ENCODE measurements at places on chromosomes 11 and 22. TPM values are rescaled to one million over a fixed set of nuclear protein-coding genes. Genes with fewer than 3 reads are reported as not detected.
A peak's percentile ranks its signal among the peaks of the same experiment; 100 is the strongest.

The CARNS1 gene
- 4.3 TPM for total RNA-seq

The MRGPRE gene
- total RNA-seq, result not detected

- DNase-seq, result no peak
Measured at GRCh38 chr11:114008331-114008730, 33.4 kb downstream of the HTR3A start.

- DNase-seq, result no peak
Measured at GRCh38 chr11:123674297-123674696, 19.9 kb upstream of the SCN3B start.

GRCh38 chr11:118939953-118940598 lies 14.3 kb upstream of the BCL9L start:
- peak; percentile 53 for DNase-seq

DNA sequence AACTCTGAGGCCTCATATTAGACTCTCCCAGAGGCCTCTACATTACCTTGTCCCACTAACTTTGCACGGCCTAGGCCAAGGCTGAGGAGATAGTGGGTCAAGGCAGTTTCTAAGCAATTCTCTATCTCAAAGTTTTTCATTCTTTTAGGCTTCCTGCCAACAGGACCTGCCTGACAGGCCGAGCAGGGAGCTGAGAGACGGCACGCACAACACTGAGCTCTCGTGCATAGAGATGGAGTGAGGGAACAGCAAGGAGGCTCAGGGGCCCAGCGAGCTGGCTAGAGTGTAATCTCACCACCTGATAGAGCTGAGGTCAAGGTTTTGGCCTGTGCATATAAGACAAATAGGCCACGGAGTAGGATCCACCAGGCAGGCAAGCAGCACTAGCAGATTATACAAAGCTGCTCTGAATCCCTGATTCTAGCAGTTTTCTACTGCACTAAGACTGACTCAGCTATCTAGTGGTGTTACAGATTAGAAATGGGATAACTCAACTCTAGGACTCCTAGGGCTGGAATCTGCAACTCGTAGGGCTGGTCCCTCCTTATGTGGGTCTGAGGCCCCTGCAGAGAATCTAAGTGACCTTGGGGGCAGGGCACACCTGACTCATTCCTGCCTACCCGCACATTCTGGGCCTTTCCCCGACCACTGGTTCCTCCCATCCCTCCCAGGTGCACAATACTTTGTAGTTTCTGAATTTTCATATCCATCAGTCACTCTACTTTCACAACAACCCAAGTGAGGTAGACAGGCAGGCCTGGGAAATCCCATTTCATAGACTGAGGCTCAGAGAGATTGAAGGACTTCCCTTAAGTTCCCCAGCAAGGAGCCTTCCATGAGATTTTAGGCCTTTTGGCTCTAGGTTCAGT lies 1.7 kb downstream of the CYB5R2 start:
- DNase-seq, result no peak

GRCh38 chr11:129190087-129190486 lies 2.0 kb downstream of the ARHGAP32 start:
- DNase-seq, result no peak

DNA sequence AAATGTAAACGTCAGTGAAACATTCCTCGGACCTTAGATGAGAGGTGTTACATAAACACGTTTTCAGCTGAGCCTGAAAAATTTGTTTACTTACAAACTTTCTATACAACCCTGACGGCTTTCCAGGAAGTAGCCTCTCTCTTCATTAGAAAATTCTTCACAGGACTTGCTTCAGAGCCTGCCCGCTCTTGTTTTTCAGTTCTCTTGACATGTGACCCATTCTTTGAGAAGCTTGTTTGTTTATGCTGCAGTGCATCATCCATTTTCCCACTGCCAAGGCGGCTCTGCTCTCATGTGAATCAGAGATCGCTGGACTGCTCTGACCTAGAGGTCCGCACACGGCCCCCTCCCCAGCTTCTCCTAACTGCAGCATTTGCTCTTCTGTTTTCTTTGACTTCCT lies 47.9 kb upstream of the ARHGAP42 start:
- DNase-seq, result no peak

GRCh38 chr11:121449123-121449522 lies 3.0 kb upstream of the SORL1 start:
- peak; percentile 80 for DNase-seq

DNA sequence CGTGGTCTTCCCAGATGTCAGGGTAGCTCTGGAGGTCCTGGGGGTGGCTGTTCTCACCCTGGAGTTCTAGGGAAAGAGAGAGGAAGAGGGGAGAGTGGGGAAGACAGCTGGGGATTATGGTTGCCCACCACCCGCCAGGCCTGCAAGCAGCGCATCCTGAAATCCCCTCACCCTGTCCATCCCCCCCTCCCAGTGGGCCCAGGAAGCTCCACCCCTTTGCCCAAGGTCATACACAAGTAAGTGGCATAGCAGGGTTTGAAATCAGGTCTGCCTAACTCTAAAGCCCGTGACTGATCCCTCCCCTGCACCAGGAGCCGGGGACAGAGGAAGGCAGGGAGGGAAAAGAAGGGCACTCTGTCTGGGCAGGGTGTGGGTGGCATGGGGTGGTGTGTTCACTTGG lies 105.3 kb downstream of the NECTIN1 start:
- no peak for DNase-seq

The MYEOV gene
- 0.20 TPM for total RNA-seq

DNA sequence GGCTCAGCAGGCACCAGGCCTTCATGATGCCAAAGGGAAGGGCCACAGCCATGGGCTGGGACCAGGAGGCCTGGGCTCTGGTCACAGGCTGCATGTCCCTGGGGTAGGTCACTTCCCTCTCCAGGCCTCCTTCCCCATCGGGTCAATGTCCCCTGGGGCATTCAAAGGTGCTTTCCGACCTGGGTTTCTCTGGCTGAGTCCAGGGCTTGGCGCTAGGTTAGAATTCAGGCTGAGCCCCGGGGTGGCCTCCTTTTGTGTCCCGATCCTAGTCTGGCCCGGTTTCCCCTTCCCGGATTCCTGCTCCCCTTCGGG lies 12.2 kb downstream of the MAFF start:
- no peak for DNase-seq

- no peak for DNase-seq
Measured at GRCh38 chr22:48838846-48839730, 988.6 kb downstream of the BRD1 start.

The RIBC2 gene
- total RNA-seq, result 0.59 TPM

GRCh38 chr11:48043111-48043990 lies 63.0 kb downstream of the PTPRJ start:
- no peak for DNase-seq

DNA sequence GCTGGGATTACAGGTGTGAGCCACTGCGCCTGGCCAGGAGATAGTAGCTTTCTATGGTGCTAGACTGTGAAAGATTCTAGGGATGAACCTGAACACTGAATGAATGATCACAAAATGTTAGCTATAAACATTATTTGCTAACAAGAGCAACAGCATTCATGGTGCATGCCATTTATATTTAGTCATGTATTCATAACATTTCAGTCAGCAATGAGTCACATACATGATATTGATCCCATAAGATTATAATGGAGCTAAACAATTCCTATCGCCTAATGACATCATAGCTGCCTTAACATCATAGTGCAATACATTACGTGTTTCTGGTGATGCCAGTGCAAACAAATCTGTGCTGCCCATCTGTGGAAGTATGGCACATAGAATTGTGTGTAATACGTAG lies 164.1 kb downstream of the ARHGAP42 start:
- no peak for DNase-seq

- no peak for DNase-seq
Measured at GRCh38 chr22:48945621-48946458, 881.8 kb downstream of the BRD1 start.

The ART5 gene
- not detected for total RNA-seq

DNA sequence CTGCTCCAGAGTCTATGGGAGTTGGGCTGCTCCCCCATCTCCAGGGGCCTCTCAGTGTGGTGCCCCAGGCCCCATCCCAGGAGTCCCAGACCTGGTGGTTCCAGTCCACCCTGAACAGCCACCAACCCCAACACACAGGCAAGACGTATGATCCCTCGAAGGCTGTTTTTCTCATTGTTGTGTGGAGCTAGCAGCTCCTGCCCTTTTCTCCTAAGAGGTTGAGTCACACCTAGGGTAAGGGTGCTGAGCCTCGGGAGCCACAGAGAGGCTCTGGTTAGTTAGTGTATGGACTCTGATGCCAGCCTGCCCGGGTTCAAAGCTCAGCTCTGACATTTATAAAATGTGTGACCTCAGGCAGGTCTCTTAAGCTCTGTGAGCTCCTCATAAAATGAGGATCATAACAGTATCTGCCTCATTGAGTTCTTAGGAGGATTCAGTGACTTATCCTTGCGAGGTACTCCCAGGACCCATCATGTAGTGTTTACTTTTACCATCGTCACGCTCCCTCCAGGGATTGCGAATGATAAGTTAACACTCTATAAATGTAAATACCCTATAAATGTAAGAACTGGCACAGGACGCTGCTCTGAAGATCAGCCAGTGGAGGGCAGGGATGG lies 47.2 kb downstream of the FBLN1 start:
- no peak for DNase-seq

GRCh38 chr22:23144932-23145877 lies at the start of gene RAB36:
RAB36 (plus strand) TSS chr22:23145477; CDS start chr22:23146617, 1,140 bp downstream.
- DNase-seq, result peak; percentile 80

GRCh38 chr11:86708669-86709068 lies 36.3 kb upstream of the ME3 start:
- DNase-seq, result no peak

The MMP7 gene
- total RNA-seq, result not detected

GRCh38 chr22:16955678-16956210 lies 52.3 kb downstream of the GAB4 start:
- DNase-seq, result no peak

DNA sequence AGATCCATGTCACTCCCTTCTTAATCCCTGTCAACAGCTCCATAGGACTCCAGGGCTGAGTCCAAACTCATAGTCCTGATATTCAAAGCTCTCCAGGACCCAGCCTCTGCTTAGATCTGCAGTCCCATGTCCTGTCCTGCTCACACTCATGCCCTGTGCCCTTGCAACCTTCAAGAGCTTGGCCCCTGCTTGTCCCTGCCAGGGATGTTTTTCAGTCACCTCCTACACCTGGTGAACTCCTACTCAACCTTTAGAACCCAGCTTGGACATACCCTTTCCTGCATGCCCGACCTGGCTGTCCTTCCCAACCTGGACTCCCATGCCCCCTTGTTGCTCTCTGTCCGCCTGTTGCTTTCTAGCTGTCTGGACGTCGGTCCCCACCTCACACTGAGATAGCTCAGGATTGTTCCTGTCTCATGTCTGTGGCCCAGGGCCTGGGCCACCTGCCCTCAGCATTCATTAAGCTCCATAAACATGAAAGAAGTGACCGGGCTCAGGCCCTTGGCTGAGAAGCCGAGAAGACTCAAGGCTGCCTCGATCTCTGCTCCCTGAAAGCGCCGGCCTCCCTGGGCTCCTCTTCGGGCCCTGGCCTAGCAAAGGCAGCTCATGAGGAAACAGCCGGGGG lies 48.8 kb upstream of the RTL6 start:
- DNase-seq, result no peak

DNA sequence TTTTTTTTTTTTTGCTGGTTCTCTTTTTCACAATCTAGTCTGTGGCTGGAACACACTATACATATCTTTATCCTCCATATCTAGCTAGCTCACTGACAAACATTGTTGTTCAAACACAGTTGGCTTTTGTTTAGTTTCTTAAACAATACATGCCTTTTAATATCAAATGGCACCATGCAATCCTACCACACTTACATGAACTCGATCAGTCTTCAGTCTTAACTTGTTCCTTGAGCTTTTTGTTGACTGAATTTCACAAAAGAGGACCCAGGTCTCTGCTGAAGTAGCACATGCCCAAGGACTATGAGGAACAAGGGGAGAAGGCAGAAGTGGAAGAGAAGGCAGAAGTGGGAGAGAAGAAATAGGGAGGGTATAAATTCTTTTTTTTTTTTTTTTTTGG lies 25.5 kb downstream of the TMEM123 start:
- no peak for DNase-seq

GRCh38 chr11:45899448-45900174 lies 7.5 kb downstream of the FREY1 start:
- peak; percentile 33 for DNase-seq

The TSGA10IP gene
- 0.64 TPM for total RNA-seq

The SHISA8 gene
- total RNA-seq, result 0.58 TPM

The PTPN5 gene
- total RNA-seq, result not detected

GRCh38 chr11:35083181-35083430 lies 55.9 kb upstream of the CD44 start:
- no peak for DNase-seq

The ZP1 gene
- total RNA-seq, result not detected

DNA sequence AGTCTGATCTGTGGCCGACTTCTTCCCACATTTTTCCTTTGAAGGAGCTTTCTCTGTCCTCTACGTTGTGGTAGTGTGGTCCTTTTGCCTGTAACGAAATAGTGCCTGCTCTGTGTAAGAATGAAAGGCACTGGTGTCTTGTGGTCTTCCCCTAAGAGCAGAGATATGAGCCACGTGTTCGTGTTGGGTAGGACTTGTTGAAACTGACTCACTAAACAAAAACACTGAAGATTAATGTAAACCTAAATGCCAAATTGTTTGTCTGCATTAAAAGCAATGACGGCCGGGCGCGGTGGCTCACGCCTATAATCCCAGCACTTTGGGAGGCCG lies 10.1 kb upstream of the RPS3 start:
- DNase-seq, result no peak

- DNase-seq, result no peak
Measured at GRCh38 chr11:119694334-119694733, 34.7 kb downstream of the NECTIN1 start.

DNA sequence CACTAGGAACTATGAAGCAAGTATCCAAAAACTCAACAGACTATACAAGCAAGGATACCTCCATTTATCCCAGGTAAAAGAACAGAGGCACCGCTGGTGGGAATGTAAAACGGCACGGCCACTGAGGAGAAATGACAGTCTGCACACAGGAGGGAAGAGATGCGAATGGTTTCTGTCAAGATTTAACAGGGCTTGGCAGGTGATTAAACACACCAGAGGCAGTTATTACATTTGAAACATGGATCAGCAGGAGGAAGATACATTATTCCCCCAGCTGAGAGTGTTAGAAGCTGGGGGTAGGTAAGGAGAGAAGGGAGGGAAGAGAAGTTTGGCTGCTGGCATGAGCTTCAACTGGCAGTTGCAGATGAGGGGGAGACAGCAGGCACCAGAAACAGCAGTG lies 30.2 kb downstream of the ATP6V1E1 start:
- no peak for DNase-seq

The TPBGL gene
- total RNA-seq, result 0.58 TPM
